ENCODE measurements at places on chromosomes 4 and X.

DNA sequence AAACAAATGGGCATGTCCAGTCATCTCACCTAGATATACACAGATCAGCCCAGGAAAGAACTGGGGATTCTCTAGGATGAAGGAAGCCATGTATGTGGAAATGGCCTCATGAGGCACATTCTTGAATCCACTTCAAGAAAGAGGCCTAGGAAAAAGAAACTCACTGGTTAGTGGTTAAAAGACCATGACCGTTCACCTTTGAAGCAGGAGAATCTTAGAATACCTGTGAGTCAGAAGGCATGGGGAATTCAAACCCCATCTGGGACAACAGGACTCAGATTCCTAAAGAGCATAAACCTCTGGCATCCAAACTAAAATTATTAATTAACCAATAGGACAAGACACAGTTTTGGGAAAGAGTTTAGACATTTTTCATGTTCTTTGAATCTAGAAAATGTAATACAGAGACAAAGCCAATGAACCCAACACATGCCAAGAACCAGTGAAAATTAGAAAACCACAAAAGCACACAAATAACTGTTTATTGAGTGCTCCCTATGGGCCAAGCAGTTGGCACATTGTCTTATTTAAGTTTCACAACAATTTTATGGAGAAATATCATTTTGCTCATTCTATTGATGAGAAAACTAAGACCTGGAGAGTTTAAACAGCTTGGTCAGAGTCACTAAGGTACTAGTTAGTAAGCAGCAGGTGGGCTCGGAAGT lies 97.5 kb downstream of the NPNT start:
- DNase-seq = no peak

GRCh38 chr4:72243641-72244040 lies 211.8 kb downstream of the NPFFR2 start:
- no peak for DNase-seq

DNA sequence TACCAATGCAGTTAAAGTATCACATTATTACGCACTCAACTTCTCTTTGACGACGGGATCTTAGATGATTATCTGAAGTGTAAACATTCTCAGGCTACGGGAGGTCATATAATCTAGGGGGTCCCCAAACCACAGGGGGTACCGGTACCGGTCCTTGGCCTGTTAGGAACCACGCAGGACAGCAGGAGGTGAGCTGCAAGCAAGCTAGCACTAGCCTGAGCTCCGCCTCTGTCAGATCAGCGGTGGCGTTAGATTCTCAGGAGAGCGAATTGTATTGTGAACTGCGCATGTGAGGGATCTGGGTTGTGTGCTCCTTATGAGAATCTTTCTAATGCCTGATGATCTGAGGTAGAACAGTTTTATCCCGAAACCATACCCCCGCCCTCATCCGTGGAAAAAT lies 20.6 kb upstream of the PRR27 start:
- DNase-seq = no peak

DNA sequence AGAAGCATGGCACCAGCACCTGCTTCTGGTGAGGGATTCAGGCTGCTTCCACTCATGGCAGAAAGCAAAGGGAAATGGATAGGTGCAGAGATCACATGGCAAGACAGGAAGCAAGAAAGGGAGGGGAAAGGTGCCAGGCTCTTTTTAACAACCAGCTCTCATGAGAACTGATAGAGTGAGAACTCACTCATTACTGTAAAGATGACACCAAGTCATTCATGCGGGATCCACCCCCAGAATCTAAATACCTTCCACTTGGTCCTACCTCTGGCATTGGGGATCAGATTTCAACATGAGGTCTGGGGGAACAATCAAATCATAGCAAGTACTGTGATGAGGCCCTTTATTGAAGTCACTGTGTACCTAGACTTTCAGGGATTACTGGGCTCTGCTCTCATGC lies 72.0 kb upstream of the PRDM5 start:
- DNase-seq = no peak

DNA sequence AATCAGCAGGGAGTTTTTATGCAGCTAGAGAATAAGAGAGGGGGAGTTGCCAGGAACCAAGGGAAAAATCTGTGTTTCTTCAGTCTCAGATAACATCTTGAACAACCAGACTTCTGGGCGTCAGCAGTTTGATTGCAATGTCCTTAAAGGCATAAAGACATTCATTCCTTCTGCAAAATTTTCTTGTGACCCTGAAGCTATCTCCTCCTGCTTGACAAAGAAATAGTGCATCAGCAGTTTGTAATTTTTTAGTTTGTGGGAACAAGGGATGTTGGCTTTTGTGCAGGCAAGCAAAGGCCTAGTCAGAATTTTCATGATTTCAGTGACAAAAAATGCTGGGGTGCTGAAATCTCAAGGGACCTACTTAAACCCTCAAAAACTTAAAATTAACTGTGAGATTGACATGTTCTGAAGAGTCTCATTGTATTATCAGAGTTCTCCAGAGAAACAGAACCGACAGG lies 125.8 kb upstream of the UNC5C start:
- no peak for DNase-seq

Measured in activated CD8-positive, alpha-beta memory T cell treated with anti-CD3 and anti-CD28 coated beads for 1 hour (primary cell).